Hematopoietic multipotent progenitor cell treated with erythropoietin and hydrocortisone succinate and interleukin-3 and kit ligand, for 4 days (in vitro differentiated cells): ENCODE measurements at places on chromosomes 6 and 20.

DNA sequence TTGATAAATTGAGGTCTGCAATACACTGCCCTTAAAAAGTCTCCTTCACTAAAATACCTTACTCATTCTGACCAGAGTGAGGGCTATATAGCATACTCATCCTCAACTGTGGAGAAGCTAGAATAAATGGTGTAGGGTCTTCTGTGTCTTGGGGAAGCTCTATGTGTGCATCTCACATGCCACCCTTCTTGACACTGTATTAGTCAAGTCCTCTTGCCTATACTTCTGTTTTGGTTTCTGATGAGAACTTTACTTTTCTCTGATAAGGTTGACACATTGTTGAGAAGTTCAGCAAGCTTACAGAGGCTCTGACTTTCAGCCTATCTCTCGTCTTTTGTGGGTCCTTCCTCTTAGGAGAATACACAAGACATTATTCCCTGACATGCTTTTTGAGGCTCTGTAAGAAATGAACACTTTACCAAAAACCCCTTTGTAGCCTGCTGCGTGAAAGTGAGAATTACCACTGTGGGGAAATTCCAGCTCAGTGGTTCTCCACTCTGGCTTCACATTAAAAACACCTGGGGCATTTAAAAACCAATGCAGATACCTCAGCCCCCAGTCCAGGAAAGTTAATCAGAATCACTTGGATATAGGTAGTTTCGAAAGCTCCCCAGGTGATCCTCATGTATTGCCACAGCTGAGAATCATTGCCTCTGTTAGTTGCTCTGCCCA, 372.1 kb upstream of the HS3ST5 start:
- DNase-seq, result no peak

GRCh38 chr6:14455876-14456648, 338.5 kb downstream of the CD83 start:
- no peak for DNase-seq

DNA sequence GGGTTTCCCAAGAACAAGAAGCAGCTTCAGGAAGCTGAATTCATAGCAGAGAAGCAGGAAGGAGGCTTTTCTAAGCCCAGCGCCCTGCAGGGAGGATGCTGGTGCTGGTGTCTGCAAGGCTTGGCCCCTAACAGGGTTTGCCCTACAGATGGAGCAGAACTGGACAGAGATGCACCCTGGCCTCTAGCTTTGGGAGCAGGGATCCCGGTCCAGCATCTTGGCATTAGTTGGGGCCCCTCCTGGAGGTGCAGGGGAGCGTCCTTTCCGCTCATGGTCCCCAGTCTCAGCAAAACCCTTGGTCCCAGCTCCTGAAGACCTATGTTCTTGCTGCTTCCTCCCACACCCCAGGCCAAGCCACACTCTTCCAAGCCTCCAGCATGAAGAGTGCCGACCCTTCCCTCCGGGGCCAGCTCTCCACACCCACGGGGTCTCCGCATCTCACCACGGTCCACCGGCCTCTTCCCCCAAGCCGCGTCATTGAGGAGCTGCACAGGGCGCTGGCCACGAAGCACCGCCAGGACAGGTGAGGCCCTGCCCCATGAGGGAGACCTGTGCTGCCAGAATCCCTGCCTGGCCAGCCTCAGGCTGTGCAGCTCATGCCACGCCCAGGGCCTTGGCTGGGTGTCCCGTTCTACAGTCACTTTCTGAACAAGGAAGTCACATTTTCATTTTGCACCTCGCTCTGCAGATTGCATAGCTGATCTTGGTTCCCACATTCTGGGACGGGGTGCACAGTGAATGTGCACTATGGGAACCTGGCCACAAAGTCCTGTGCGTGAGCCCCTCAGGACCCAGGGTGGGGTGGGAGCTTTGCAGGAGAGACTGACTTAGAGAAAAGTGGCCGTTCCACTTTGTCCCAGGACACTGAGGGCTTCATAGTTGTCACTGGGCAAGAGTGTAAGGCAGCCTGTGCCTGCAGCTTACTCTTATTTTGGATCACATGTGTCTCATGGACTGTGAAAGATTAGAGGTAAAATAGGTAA, 160.2 kb downstream of the SYCP2 start:
- no peak for DNase-seq

DNA sequence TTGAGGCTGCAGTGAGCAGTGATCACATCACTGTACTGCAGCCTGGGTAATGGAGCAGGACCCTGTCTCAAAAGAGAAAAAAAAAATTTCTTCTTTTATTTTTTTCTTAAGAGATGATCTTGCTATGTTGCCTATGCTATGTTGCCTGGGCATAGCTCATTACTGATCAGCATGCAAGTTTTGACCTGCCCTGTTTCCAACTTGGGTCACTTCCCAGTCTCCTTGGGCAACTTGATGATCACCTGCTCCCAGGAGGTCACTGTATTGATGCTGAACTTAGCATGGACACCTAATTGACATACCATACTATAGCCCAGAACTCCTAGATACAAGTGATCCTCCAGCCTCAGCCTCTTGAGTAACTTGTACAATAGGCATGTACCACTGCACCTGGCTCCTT, 30.7 kb upstream of the NANP start:
- DNase-seq, result no peak

DNA sequence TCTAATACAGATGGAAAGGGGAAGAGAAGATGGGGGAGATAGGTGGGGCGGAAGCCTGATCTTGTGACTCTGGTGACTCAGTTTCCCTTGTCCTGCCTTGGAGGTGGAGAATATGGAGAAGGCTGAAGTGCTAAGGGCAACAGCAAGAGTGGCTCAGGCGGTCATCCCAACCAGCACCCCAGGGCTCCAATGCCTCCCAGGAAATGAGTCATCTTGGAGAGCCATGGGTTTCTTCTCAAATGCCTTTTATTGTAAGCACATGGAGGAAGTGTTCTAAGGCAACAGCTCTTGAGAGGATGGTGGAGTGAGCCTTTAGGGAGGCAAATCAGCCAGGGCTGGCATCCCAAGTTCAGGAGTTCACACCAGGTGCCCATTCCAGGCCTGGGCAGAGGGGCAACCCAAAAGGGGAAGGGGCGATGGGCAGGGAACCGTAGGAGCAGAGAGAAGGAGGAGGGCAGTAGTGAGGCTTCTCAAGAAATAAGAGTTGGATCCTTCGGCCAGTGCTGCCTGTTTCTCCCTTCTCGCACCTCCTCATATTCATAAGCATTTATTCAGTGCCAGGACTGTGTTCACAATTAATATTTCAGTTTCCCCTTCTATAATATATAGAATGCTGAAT, 13.2 kb upstream of the AHCY start:
- DNase-seq, result no peak

GRCh38 chr20:52494244-52494643, 302.7 kb upstream of the ZFP64 start:
- peak; percentile 25 for DNase-seq

DNA sequence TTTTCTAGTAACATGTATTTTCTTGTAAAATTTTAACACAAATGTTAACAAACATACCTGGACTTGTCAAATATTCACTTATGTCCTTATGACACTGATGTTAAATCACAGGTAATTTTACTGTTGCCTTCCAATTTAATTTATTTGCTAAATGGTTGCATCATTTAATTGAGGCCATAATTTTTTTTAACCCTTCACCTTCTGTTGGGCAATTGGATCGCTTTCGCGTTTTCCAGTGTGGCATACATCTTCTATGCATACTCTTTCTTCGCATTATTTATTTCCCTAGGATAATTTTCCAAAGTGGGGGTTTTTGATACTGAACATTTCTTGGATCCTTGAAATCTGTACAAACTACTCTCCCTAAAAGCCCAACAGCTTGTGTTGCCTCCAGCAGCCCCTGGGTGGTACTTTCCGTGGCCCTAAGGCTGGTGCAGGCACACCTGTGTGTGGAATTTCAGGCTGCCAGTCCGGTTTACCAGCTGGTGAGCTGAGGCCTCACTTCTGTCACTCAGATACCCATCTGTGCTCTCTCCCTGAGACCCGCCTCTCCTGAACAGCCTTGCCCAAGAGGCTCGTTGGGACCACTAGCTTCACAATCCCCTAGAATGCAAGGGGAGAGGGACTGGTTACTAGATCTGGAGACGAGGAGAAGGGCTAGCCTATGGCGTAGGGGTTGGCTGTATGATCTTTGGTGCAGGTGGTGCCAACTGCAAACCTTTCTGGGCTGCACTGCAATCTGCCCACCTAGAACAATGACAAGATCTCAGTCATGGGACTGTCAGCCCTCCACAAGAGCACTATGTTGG, 11.2 kb upstream of the C20orf144 start:
- no peak for DNase-seq

DNA sequence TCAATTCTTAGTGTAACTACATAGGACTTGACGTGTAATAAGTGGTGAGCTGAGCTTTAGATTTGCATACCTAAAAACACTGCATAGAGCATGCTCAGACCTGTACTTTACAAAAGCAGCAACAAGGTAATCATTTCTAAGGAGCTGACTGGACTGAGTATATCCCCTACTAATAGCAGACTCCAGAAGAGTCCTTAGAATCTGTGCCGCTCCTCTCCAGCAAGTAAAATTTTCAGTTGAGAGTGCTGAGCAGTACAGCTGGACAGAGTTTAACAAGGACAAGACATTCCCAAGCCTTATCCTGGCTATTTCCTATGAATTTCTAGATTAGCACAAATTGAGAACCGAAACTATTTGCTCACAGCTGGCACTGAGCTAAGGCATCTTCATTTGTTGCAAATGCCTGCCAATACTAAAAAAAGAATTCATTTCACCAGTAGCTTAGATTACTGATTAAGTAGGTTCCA, 26.1 kb upstream of the KLHL31 start:
- DNase-seq, result no peak

GRCh38 chr20:23063581-23063980, 14.1 kb upstream of the THBD start:
- no peak for DNase-seq

- DNase-seq, result peak; percentile 83
Observed at GRCh38 chr6:53410508-53411258, 61.9 kb upstream of the ELOVL5 start.

DNA sequence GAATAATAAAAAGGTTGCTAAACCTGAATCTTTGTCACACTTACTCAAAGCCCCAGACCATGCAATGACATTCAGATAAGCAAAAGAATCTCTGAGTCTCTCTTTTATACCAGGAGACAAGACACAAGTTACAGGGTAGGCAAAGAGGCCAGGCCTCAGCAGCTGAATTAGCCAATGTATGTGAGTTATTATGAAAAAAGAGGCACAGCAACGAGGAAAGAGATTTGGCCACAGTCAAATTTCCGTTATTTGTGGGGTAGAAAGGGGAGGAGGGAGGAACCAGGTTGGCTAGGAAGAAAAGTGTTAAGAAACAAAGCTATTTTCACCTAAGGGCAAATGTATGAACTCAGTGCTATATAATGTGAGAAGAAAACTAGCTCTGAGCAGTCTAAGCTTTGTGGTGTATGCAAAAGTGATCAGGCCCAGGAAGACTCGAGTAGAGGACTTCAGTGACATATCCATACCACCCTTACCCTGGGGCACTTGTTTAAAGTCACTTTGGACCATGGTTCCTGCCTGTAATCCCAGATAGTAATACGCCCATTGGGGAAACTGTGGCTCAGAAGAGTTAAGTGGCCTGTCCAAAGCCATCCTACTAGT, 19.1 kb downstream of the IPCEF1 start:
- no peak for DNase-seq

DNA sequence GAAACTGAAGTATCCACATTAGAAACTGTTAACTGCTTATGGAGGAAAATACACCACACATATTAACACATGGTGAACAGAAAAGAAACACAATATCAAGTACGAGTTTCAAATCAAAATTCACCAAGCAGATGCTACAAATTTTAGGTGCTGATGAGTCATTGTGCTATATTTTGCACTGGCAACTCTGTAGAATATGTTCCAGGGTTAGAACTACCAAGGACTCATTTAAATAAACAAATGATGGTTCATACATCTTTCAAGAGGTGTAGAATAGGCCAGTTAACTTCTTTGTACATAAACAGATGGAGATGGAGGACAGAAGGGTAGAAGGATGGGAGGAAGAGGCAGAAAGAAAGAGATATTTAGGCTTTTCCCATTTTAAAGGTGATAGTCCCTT, 184.9 kb downstream of the ARHGAP18 start:
- no peak for DNase-seq

DNA sequence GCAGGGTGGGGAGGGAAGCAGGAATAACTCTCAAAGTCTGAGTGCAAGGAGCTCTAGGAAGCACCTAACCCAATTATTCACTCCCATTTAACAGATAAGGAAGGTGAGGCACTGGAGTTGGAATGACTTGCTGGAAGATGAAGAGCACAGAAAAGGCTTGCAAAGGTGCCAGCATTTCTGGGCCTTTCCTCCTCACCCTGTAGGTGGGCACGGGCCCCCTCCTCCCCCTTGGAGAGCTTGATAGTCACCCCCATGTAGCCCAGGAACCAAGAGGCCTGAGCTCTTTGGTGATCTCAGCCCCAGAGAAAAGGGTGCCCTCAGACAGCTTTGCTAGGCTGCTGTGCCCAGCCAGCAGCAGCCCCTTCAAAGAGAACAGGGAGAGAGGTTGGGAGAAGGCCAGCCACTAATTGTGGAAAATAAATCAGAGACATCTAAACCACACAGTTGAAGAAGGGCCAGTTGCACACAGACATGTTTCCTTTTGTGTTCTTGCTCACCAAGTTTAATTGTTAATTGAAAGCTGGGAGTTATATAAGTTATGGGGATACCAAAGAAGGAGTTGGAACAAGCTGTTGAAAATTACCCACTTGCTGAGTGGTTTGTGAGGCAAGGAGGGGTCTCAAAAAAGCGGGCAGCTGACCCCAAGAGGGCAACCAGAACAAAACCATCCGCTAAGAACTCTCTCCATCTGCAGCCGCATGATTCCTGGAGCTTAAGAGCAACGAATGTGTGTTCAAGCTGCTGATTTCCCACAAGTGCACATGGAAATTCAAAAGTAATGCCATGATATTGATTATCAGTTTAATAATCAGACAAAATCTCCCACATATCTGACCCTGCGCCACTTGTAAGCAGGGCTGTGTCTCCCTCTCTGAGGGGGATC, 77.0 kb downstream of the MRPL14 start:
- DNase-seq, result no peak

GRCh38 chr20:856361-856775, 22.9 kb downstream of the FAM110A start:
- peak; percentile 59 for DNase-seq

DNA sequence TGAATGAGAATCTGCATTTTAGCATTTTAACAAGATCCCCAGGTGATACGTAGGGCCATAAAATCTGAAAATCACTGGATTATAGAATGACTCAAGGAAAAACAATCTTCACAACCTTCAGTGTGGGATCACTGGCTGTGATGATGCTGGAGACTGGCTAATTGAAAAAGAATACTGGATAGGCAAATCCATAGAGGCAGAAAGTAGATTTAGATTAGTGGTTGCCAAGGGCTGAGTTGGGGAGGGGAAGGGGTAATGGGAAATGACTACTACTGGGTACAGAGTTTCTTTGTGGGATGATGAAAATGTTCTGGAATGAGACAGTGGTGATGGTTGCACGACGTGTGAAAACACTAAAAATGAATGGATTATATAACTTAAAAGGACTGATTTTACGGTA, 84.1 kb downstream of the CDK19 start:
- DNase-seq, result no peak

DNA sequence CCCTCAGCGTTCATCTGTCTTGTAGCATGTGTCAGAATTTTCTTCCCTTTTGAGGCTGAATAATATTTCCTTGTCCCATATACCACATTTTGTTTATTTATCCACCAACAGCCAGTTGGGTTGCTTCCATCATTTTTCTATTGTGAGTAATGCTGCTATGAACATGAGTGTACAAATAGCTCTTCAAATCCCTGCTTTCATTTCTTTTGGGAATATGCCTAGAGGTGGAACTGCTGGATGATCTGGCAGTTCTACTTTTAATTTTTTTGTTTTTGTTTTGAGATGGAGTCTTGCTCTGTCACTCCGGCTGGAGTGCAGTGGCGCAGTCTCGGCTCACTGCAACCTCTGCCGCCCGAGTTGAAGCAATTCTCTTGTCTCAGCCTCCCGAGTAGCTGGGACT, 64.7 kb downstream of the SASH1 start:
- no peak for DNase-seq

GRCh38 chr6:112443179-112444065, 96.3 kb downstream of the RFPL4B start:
- DNase-seq, result no peak
